ENCODE measurements at places on chromosomes 6 and 20.

DNA sequence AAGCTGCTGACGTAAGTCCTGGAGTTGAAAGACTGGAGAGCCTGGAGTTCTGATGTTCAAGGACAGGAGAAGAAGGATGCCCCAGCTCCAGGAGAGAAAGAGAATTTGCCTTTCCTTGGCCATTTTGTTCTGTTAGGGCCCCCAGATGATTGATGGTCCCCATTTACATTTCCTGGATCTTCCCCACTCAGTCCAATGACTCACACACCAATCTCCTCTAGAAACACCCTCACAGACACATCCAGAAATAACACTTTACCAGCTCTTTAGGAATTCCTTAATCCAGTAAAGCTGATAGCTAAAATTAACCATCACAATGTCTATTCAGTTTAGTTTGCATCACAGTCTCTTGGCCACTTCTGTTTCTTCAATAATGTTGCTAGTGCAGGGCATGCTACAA is 260.2 kb upstream of the IRAK1BP1 start:
- DNase-seq, result no peak

- DNase-seq, result no peak
Measured at GRCh38 chr6:97275804-97276203, 7.2 kb downstream of the MMS22L start.

DNA sequence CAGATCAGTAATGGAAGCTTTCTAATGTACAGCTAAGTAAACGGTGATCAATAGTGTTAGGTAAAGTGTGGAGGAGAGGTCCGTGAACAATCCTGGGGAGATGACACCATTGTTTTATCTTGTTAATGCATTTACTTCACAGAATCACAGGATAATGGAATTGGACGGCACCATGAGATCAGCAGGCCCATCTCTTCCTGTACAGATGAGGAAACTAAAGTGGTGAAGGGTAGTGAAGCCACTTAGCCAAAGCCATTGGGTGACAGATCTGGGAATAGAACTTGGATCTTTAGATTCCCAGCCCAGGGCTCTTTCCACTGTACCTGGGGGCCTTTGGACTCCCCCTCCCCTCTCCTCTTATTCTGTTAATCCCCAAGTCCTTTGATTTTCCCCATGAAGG is 26.2 kb upstream of the IER3 start:
- DNase-seq, result no peak

GRCh38 chr6:138555421-138555988 is 56.2 kb upstream of the NHSL1 start:
- DNase-seq, result peak; percentile 44

GRCh38 chr6:9896806-9897205 is 518.1 kb downstream of the TFAP2A start:
- DNase-seq, result no peak

GRCh38 chr6:13295576-13295975 is 32.8 kb downstream of the TBC1D7 start:
- no peak for DNase-seq

GRCh38 chr20:54560357-54560756 is 85.0 kb downstream of the DOK5 start:
- DNase-seq, result no peak

DNA sequence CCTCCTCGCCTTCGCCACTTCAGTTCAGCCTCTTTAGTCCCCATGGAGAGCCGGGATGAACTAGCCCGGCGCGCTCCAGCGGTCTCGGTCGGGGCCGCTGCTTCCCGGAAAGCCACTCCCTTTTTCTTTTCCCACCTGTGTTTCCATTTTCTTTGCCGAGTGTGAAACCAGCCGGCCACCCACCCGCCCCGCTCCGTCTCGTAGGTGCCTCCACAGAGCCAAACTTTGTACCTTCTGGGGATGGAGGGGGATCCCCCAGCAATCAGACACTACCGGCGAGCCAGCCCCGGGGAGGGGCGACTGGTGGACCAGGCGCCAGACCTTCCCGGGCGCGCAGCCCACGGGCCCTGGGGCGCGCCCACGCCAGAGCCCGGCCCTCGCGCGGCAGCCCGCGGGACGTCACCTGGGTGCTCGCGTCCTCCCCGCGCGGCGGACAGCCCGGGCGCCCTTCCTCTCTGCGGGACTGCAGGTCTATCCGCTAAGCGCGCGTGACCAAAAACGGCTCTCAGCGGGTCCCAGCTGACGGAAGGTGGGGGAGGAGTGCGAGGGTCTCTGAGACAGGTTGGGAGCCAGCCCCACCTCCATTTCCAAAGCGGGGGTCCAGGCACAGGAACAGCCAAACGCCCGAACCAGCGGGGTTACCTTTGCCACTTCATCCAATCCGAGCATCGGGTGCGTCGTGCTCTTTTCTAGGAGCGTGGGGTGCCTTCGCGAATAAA is at the start of gene MCHR2:
Gene MCHR2 (minus strand): TSS at position 691 of the 719 bp plus-strand sequence. CDS start 38,076 bp downstream, outside the sequence.
- DNase-seq, result no peak

GRCh38 chr20:3658716-3659491 is 4.3 kb downstream of the GFRA4 start:
- peak; percentile 50 for DNase-seq

DNA sequence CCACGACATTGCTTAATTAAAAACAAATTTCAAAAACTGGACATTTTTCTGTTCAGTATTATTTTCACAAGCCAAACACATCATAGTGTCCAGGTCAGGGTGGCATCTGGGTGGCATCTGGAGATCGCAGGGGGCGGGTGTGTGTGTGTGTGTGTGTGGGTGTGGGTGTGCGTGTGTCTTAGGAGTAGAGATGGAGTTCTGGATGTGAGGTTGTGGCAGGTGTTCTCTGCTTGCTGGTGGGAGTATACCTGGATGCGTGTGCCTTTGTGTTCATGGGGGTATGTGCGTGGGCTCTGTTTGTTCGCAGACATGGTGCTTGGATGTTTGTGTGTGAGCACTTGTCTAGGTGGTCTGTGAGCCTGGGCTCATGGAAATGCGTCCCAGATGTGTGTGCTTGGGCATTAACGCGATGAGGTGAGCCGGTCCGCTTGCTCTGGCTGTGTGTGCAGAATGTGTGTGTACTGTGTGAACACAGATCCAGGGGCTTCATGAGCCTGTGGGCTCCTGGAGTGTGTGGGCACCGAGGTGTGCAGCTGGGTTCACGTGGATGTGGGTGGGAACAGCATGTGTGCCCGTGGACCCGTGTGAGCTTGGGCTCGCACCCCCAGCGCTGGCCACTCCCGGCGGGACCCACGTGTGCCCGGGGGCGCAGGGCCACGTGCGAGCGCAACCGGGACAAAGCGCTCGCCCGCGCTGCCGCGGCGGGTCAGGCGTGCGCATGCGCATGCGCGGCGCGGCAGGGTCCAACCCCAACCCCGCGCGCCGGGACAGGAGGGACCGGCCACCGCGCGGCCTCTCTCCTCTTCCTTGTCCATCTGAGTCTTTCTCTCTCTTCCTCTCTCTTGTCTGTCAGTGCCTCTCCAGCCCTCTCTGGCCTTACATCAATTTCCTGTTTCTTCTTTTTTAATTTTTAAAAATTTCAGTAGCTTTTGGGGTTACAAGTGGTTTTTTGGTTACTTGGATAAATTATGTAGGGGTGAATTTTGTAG is 60.4 kb downstream of the SRC start:
- peak; percentile 85 for DNase-seq

- no peak for DNase-seq
Measured at GRCh38 chr6:104699593-104700329, 160.0 kb downstream of the HACE1 start.

DNA sequence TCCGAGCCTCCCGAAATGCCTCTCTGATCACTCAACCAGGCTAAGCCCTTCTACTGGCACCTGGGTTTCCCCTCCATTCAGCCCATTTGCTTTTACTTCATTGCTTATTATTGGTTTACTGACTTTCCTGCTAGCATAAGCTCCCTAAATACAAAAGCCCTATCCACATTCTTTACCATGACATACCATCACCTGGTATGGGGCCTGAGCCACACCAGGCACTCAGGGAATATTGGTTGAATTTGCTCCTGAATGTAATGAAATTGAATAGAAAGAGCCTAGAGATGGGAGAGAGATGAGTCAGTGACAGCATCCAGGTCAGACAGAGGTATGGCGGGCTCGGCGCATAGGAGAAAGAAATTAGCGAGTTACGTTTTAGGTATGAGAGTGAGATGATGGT is 120.0 kb downstream of the CD164 start:
- DNase-seq, result no peak

DNA sequence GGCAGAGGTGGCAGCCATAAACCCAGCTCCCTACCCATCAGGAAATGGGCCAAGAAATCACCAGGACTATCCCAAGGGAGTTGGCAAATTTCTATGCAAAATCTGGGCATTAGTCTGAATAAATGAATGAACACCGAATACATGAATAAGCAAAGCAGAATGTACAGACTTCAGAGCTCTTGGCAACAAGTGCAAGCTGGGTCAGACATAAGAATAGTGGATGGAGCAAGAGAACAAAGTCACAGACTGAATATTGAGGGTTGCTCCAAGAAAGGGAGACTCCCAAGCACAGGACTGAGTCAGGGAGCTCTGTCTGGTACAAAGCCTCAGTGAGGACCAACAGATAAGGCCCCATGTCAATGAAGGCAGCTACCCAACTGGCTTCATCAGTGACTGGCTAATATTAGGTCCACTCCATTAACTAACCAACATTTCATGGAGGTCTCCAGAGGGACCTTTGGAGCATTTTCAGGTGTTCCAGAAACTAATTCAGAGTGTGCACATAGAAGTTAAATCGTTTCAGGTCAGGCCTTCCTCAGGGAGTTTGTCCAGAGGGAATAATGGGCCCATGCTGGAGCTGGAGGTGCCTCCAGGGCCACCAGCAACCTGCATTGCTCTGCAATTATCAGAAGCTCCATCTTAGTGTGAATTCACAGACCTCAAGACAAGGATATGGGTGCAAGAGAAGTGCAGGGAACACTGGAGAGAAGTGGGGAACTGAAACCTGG is 191.5 kb upstream of the RALGAPA2 start:
- no peak for DNase-seq

- no peak for DNase-seq
Measured at GRCh38 chr6:73688351-73688750, 7.7 kb upstream of the CD109 start.

- DNase-seq, result no peak
Measured at GRCh38 chr6:165847407-165848085, 184.5 kb upstream of the PDE10A start.

DNA sequence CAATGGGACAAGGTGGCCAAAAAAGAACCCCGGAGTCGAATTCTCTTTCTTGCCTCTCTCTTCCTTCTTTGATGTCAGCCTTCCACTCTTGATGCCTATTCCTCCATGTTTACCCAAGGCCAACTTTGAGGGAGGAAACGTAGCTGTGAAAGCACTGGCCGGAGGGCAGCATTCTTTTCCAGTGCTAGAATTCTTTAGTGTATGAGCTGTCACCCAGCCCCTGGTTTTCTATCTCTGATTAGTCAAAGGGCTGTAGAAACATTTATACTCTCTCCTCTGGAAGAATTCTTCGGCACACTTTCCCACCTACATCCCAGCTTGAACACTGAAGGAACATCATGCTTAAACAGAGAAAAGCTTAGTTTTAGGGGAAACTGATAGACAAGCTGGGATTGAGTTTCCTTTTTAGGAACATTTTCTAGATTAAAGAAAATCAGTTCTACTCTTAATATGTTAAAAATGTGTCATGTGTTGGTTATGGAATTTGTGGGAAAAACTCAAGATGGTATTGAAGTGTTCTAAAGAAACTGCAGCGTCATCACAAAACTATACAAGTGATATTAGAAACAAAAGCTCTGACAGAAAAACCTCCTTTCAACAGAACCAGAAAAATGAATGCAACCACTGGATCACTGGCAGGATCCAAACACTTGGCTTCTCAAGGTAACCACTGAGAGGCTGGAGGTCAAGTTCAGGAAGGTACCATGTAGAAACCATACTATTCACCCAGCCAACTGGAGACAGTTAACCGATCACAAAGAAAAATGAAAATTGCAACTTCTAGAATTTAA is 20.7 kb upstream of the UTRN start:
- DNase-seq, result no peak

- DNase-seq, result peak; percentile 64
Measured at GRCh38 chr20:54221353-54221752, 13.5 kb downstream of the PFDN4 start.

- DNase-seq, result no peak
Measured at GRCh38 chr20:20293141-20293540, 74.8 kb upstream of the INSM1 start.

DNA sequence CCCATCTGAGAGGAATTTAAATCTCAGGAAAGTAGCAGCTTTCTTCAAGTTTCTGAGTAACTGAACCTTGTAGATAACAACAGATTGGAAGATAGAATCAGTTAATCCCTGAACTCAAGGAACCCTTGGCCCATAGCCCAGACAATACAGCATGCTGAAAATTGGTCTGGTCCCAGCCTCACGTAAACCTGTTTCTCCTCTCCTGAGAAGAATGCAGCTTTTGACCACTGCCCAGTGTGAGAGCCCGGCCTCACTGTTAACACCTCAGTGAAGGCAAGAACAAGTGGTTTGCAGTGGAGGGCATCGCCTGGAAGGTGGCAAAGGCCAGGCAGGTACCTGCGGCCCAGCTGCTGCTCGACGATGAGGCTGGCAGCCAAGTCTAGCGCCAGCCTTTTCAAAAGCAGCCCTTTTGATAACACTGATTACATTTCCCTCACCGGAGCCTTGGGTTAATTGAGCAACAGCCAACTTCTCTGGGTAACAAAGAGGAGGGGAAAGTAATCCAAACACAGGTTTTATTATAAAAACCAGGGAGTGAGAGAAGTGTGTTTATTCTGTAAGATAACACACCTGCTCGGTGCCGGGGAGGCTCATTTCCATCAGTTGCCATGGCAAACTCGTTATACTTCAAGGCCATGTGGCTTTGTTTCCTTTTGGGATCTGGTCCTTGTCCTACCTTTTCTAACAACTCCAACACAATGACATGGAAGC is 54.0 kb downstream of the TRAF3IP2 start:
- DNase-seq, result no peak

GRCh38 chr6:130625825-130626527 is 201.2 kb upstream of the SMLR1 start:
- no peak for DNase-seq

DNA sequence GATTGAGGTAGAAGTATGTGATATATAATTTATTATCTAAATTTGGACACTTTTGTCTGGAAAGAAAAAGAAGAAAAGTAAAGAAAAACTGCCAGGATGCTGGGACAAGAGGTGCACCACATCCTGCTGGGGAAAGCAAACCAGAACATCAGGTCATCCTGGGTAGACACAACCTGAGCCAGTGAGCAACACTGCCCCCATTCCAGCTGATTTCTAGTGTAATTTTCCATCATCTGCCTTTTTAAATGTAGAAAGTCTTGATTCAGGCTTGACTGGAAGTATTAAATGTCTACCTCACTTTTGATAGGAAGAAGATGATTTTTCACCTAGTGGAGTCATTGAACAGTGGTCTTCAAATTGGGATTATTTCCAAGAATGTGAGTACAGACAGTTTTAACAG is 1164.5 kb upstream of the CITED2 start:
- DNase-seq, result no peak

- no peak for DNase-seq
Measured at GRCh38 chr6:88815491-88815890, 147.9 kb downstream of the RNGTT start.

DNA sequence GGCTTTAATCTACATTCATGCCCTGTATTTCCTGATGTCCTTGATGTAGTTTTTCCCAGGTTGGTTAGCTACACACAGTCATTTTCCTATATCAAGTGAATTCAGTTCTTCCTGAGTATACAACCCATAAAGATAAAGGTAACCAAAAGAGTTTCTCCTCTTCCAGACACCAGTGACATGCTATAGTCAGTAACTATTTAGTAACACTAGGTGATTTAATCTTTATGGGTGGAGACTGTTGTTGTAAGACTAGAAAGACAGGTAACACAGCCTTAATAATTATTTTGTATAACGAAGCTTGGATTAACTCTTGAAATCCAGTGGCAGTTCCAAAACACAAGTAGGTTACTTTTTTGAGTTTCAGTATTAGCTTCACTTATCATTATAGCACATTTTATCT is 17.6 kb downstream of the MCUR1 start:
- DNase-seq, result no peak

GRCh38 chr6:165594584-165595333 is 68.3 kb downstream of the PDE10A start:
- DNase-seq, result no peak

Measured in suppressor macrophage treated with lipopolysaccharide for 1 hour (primary cell).